Sigmoid colon (tissue), 7 donors: ENCODE measurements at places on chromosomes 13 and 19.
A peak's percentile ranks its signal among the peaks of the same experiment; 100 is the strongest.

DNA sequence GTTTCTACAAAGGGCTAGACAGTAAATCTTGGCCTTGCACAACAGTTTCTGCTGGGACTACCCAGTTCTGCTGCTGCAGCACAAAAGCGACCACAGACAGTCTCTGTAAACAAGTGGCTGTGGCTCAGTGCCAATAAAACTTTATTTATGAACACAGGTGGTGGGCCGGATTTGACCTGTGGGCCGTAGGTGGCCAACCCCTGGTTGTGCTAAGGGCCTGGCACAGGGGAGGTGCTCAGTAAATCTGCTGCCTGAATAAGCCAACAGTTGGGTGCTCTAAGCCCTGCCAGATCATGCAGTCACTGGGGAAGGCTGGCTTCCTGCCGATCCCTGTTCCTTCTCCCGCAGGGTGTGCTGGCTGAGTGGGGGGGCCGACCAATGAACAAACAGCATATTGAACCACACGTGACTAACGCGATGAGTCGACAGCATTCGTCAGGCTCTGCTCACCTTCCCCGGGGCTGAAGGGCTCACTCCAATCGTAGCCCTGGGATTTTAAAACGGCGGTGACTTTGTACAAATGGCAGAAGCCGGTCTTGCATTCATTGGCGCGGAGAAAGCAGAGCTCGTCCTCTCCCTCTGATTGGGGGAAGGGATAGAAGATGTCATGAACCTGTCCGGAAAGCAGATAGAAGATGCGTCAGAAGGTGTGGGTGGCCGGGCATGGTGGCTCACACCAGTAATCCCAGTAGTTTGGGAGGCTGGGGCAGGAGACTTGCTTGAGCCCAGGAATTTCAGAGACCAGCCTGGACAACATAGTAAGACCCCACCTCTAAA, 24.3 kb upstream of the MYDGF start:
- DNase-seq = peak; percentile 88

DNA sequence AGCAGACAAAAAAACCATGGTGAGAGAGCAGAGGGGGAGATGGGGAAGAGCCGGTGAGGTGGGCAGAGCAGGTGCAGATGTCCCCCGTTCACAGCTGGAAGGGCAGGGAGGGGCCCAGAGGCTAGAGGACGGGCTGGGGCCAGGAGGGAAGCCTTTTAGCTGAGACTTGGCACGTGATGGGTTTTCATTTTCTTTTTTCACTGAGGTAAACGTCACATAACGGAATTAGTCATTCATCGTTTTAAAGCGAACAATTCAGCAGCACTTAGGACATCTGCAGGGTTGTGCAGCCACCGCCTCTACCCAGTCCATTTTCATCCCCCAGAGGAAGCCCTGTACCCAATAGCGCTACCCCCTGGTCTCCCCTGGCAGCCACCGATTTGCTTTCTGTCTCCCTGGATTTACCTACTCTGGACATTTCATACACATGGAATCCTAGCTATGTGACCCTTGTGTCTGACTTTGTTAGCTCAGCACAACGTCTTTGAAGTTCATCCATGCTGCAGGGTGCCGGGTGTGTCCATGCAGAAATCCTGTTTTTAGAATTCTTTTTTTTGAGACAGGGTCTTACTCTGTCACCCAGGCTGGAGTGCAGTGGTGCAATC, 16.0 kb upstream of the EMC10 start:
- DNase-seq = no peak

- DNase-seq = no peak
Measured at GRCh38 chr13:52738719-52739467, 727 bp downstream of the CNMD start.

GRCh38 chr13:36875431-36875830, 44.6 kb downstream of the SMAD9 start:
- DNase-seq = no peak

GRCh38 chr13:50932091-50932490, 22.5 kb downstream of the RNASEH2B start:
- DNase-seq = no peak

GRCh38 chr19:42270346-42271044, 1.4 kb downstream of the CIC start:
- DNase-seq = peak; percentile 92

DNA sequence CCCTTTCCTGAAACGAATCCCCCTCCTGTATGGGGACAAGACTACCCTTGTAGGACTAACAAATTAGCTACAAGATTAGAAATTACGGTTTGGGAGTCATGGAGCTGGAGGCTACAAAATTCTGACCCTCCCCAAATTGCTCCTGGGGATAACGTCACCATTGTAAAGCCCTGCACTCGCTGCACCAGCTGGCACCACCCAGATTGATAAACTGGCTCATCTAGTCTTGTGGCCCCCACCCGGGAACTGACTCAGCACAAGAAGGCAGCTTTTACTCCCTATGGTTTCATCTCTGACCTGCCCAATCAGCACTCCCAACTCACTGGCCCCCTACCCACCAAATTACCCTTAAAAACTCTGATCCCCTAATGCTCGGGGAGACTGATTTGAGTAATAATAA, 150.6 kb upstream of the TSC22D1 start:
- no peak for DNase-seq

DNA sequence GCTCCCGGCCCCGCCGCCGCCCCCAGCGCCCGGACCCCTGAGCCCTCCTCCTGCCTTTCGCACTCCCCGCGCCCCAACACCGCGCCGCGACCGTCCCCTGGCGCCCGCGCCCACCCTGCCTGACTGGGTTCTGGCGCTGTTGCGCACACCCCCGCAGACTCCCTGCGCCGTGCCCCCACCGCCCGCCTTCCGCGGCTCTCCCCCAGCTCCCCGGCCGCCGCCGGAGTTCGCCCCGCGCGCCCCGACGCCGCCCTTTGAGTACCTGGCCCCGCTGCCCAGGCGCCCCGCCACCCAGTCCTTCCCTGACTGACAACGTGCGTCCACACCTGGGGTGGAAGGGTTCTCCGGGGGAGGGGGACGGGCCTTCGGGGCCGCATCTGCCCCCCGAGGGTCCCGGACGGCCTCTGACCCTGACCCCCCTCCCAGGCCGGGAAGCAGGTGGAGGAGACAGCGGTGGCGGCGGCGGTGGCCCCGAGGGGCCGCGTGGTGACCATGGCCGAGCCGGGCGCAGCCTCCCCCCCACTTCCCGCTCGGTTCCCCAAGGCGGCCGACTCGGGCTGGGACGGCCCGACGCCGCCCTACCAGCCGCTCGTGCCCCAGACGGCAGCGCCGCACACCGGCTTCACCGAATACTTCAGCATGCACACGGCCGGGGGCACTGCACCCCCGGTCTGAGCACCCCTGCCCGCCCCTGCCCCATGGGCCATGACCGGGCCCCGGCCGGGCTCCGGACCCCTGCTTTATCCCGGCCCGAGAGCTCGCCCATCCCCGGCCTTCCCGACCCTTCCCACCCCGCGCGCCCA, 1.4 kb upstream of the MEGF8 start:
- DNase-seq = no peak

GRCh38 chr19:2494447-2495129, 18.7 kb downstream of the GADD45B start:
- peak; percentile 94 for DNase-seq

GRCh38 chr13:86692291-86692690, 893.1 kb upstream of the SLITRK6 start:
- no peak for DNase-seq

- DNase-seq = no peak
Measured at GRCh38 chr13:113904411-113904810, 40.5 kb upstream of the GAS6 start.

DNA sequence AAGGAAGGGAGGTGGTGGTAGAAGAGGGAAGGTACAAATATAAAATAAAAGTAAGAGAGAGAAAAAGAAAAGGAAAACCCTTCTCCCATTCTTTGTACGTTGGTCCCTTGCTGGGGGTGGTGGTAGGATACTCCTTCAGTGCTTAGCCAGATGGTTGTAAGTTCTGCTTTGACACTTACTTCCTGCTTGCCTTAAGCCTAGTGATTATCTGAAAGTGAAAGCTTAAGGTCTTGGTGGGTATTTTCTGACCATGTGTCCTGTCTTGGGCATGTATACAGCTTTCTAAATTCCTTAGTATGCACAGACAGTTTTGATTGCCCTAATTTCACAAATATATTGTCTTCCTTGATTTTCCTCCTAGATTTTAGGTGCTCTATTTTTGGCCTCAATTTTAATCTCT, 314.8 kb downstream of the PCDH17 start:
- DNase-seq = no peak

GRCh38 chr19:871446-872265, 12.2 kb downstream of the CFD start:
- DNase-seq = no peak

GRCh38 chr19:16834747-16835146, 5.5 kb downstream of the SIN3B start:
- DNase-seq = no peak

- DNase-seq = peak; percentile 91
Measured at GRCh38 chr19:44800461-44800860, 8.4 kb upstream of the BCAM start.

DNA sequence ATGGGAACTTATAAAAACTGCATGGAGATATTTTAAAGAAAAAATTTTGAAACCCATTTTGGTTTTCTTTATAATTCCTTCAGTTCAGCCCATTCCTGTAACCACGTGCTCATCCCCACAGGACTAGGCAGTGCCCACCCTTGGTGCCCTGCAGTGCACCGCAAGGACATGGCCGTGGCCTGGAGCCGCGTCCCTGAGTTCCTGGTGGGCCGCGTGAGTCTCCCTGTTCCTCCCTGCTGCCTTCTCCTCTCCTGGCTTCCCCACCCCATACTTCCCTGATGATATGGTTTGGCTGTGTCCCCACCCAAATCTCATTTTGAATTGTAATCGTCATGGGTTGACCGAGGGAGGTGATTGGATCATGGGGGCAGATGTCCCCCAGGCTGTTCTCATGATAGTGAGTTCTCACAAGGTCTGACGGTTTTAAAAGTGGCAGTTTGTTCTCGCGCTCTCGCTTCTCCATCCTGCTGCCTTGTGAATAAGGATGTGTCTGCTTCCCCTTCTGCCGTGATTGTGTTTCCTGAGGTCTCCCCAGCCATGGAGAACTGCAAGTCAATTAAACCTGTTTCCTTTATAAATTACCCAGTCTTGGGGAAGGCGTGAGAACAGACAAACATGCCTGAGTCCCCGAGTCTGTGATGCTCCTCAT, 31.6 kb upstream of the TFDP1 start:
- DNase-seq = no peak
